ENCODE measurements at places on chromosomes 7 and 10.

DNA sequence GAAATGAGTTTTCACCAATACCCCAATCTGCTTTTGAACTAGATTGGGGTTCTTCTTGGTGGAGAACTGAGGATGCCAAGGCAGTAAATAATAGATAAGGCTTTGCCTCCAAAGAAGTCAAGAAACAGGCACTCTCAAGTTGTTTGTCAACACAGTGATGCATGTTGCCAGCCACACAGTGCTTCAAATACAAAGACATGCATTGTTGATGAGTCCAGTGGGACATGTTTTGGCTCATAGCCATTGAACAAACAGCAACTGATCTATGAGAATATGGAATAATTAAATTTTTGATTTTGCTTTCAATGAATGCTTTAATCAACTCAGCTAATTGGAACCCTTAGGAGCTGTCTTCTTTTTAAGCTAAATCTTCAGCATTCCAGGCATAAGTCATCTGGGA lies 346.4 kb downstream of the THSD7A start:
- no peak for DNase-seq

DNA sequence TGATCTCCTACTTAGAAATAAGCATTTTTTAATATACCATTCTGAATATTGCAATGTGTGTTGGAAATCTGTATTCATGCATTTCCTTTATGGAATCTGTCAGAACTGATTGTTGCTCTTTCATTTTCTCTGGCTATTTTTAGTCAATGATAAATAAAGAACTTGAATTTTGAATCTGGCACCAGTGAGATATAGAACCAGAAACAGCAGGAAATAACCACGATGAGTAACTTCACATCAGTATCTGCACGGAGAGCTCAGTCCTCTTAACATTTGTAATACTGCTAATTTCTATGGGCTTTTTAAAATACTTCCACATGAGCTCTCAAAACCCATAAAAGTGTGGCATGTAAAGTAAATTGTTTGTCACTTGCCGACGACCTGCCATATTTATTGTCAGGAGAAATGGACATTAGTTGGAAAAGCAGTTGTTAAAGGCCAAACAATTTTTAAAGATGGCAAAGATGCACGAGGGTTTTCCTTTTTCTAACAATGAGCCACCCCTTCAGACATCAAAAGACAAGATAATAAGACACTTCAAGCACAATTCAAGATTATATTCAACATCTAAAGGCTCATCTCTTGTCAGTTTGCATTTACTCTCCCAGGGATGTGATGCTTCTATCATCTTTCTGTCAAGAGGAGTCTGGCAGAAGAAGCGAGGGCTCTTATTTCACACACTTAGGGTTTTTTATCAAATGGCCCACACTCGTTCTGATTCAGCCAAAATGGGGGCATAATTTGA lies 118.3 kb downstream of the POU6F2 start:
- no peak for DNase-seq

- no peak for DNase-seq
Observed at GRCh38 chr7:77736991-77737390, 40.7 kb downstream of the RSBN1L start.

- peak; percentile 41 for DNase-seq
Observed at GRCh38 chr7:85041605-85042216, 145.1 kb downstream of the SEMA3D start.

GRCh38 chr10:132467464-132468149 lies 70.0 kb upstream of the INPP5A start:
- DNase-seq = no peak

GRCh38 chr7:33459340-33459751 lies 330.0 kb downstream of the BBS9 start:
- DNase-seq = peak; percentile 29

DNA sequence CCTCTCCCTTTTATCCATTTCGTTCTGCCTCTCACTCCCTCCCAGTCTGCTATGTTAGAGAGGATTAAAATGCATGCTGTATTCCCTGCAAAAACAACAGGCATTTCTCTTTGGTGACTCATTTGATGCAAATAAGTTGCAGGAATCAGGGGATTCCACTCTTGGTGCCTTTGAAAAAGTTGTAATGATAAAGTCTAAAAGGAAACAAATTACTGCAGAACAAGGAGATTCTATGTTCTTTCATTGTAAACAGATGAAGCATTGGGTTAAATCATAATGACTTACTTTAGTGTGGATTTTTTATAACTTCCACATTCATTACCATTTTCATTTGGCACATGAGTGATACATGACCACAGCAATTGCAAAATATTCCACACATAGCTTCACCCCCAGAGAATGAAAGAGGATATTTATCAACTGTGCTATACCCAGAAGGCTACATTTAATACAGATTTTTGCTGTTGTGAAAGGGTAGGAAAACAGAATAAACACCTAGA lies 33.4 kb upstream of the ABLIM1 start:
- DNase-seq = peak; percentile 77

DNA sequence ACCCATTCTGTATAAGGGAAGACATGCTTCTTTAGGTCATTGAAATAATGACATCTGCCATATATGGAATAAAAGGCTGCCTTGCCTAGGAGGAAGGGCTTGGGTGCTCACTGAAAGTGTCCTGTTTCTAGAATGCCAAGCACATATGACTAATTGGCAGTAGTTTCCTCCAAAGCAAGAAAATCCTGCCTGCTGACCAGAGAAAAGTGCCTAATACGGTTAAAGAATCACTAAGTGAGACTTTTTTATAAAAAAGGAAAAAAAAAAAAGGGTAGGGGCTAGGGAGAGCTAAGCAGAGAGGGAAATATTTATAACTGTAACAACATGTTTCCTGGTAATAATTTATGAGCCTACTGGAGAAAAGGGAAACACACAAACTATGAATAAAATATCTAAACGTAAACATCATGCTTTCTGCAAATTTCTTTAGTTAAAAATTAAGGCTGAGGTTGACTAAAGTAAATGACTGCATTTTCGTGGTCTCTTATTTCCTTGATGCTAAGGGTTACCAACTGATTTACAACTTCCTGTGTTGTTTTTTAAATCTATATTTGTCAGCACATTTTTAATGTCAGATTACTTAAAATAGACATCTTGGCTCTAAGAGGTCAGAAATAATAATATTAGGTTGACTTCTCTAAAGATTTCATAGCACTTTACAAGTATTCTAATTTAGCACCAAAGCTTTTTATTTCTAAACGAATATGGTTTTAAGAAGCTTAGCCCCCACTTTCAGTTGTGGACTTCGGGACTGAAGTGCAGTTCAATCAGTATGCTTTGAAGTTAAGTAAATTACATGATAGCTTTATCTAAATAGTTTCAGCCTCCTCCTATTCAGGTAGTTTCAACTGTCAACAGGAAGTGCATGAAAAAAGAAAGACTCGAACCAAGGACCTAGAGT lies 89.6 kb downstream of the CABCOCO1 start:
- DNase-seq = peak; percentile 61

DNA sequence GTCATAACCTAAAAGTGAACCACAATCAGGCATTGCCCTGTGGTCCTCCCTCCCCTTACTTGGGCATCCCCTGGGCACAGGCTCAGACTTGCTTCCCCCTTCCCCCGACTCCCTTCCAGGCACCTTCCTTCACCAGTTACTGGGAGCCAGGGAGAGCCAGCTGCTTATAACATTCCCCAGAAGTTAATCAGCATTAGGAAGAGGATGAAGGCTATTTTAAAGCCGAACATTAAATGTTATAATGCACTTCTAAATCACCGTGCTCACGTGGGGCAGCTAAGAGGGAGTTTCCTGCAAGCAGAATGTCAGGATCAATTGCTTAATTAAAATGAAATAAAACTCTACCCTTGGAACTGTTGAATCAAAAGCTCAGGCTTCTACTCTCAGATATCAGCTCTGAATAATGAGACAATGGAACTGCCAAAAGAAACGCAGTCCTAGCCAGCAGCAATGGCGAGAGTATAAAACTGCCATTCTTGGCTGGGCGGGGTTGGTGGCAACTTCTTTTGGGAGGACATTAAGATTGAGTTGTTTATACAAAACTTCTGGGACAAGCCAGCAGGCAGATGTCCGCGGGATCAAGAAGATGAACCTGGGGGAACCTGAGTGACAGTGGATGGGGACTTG lies 169.5 kb downstream of the FANK1 start:
- DNase-seq = peak; percentile 46

- DNase-seq = no peak
Observed at GRCh38 chr7:44093102-44093641, 10.8 kb upstream of the POLM start.

- no peak for DNase-seq
Observed at GRCh38 chr10:49389361-49389933, 6.4 kb downstream of the DRGX start.

- DNase-seq = no peak
Observed at GRCh38 chr10:12980102-12980661, 21.3 kb downstream of the CCDC3 start.

DNA sequence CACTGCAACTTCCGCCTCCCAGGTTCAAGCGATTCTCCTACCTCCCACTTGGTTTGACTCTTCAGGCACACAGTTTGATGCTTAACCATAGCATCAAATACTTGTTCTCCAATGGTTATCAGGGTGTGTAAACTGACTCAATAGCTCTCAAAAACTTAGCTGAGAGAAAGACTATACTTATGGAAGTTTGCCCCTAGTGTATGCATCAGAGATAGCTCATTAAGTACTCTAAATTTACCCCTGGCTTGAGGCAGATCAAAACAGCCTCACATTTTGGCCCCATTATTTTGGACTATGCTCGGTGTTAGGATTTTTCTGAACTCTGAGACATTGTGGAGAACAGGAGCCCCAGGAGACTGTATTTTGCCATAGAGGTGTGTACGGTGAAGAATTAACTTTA lies 40.8 kb upstream of the SLC35B4 start:
- no peak for DNase-seq

DNA sequence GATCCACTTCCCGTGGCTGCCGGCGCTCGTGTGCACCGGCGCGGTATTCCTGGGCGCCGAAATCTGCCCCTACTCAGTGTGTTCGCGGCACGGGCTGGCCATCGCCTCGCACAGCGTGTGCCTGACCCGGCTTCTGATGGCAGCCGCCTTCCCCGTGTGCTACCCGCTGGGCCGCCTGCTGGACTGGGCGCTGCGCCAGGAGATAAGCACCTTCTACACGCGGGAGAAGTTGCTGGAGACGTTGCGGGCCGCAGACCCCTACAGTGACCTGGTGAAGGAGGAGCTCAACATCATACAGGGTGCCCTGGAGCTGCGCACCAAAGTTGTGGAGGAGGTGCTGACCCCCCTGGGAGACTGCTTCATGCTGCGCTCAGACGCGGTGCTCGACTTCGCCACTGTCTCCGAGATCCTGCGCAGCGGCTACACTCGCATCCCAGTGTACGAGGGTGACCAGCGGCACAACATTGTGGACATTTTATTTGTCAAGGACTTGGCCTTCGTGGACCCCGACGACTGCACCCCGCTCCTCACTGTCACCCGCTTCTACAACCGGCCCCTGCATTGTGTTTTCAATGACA lies 1.3 kb downstream of the CNNM1 start:
- DNase-seq = no peak

DNA sequence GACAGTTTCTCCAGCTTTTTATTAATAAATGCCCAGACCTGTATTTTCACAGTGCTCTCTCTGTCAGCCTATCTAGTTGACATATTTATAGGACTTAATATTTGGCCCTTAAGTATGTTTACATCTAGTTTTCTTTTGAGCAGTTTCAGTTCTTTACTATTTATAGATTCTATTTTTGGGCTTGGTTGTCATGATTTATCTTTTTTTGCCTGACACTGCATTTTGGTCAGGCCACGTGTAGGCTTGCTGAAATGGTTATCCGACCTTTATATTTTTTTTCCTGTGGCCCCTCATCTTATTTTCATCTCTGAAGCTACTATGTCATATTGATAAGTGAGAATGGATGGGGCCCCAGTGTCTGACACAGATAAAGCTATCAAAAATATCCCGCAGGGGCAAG lies 515.4 kb upstream of the FZD8 start:
- DNase-seq = no peak

DNA sequence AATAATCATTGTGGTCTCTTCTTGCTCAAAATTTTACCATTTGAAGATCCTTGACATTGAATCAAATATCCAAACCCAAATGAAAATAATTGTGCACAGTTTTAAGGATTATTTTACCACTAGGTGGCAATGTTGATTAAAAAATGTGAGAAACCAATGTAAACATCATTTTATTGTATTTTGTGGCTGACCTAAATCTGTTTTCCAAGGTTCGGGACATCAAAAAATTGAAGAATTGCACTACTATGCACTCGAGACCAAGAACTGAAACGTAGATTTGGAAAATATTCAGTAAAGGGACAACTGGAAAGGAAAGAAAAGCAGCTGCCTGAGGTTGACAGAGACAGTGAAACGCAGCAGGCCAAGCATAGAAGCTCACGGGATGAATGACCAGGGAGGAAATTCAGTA lies 259.3 kb downstream of the SNX13 start:
- no peak for DNase-seq

- no peak for DNase-seq
Observed at GRCh38 chr10:78515873-78516153, 482.1 kb downstream of the RPS24 start.

DNA sequence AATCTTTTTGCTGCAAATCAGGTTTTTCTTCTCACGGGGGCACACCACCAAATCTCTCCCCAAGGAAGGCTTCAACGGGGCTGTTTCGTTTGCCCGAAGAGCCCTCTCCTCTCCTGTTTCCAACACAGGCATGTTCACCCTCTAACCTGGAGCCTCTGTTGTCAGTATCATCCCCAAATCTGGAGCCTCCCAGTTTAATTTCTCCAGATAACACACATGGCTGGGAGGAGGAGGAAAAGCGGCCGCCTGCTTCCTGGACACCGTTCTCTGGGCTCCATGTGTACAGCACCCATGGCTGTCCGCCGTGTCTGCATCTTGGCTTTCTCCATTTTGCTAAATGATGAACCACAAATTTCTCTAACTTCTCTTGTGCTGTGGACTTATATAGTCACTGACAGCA lies 214.5 kb downstream of the DIP2C start:
- no peak for DNase-seq

DNA sequence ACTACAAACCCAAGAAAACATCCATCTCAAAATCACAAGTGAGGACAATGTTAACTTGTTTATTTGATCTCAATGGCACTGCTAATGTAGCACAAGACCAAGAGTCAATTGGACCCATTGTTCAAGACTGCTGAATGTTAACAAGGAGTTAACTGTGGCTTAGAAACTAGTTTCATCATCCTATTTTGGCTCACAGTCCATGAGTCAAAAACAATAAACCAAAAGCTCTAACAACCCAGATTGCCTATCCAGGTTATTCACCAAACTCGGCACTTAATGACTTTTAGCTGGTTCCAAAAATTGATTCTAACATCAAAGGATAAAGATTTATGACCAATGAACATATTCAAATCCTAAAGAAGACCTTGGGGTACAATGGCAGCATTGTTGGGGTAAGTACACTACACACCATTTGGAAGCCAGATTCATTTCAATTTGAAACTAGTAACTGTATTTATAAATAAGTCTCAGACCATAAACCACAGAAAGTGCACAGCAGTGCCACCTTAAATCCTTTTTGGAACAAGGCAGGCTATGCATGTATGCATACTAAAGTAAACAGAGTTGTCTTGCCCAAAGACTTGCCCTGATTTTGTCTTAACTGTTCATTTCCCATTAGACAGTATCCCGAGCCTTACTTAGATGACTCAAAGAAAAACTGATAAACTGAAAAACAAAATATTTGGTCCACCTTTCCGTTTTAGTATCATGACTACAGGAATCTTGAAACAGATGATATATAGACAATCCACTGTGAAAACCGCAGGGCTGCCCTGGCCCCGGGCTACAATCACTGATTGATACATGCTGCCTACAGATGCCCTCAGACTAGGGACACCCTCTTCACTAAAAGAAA lies 84.5 kb downstream of the SRPK2 start:
- DNase-seq = peak; percentile 60

- DNase-seq = no peak
Observed at GRCh38 chr10:33153968-33154327, 180.5 kb downstream of the NRP1 start.

GRCh38 chr7:108130261-108130660 lies at the start of gene LAMB4:
TSS of gene LAMB4 (minus strand) at chr7:108130361. CDS start at chr7:108123164, 7,197 bp downstream.
- DNase-seq = no peak
